ENCODE measurements at places on chromosomes 3 and 15.

- no peak for DNase-seq
Observed at GRCh38 chr15:81182031-81182755, 14.5 kb upstream of the IL16 start.

GRCh38 chr3:162390891-162391290 is 894.3 kb downstream of the OTOL1 start:
- DNase-seq = no peak

DNA sequence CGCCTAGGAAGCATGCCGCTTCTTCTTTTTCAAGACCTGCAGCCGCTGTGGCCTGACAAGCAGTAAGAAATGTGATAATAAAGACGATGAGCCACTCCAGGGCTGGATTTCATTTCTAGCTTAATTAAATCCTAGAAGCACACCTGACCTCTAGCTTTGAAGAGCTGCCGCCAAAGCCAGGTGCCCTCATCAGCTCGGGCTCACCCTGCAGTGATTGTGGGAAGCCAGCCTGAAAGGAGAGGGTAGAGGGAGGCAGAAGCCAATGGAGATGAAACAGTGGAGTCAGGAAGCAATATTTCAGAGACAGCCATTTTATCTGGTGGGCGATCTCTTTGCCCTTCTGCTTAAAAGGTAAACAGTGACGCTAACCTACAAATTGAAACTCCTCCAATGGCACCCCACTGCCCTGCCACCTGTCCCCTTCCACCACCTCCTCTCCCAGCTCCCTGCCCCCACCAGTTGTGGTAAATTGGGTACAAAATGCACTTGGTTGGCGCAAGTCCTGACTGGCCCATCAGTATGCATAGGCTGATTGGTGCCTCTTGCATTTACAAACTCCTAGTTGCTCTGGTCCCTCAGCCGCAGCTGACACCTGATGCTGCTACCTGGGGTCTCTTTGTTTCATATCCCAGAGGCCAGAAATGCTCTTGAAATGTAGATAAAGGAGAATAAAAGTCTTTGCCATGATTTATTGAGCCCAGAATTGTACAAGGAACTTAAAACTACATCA is 385.3 kb downstream of the PDCD6IP start:
- DNase-seq = no peak

DNA sequence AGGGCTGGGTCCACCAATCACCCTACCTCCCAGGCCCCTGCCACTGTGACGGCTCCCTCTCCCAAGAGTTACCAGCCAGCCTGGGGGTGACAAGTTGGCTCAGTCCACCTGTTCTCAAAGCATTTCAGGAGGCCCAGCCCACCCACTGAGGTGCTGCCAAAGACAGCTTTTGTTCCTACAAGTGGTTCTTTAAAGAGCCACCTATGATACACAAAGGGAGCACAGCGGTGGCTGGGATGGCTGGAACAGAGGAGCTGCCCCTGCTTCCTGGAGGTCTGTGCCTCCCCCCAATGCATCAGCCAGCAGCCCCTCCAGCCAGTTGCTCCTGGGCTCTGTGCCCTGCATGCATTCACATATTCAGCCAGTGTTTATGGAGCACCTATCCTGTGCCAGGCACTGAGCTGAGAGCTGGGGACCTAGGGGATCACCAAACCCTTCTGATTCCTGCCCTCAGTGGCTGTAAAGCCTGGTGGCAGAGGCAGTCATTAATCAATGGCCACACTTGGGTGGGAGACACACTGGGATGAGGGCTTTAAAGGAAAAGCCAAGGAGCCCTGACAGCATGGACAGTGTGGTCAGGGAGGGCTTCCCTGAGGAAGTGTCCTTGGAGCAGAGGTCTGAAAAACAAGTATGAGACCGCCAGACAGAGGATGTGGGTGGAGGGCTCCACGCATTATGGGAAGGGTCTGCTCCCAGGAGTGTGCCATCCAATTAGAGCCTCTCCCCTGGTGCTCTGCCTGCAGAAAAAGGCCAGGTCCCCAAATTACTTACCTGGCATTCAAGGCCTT is 107.1 kb upstream of the LINGO1 start:
- DNase-seq = no peak

- no peak for DNase-seq
Observed at GRCh38 chr3:81550415-81550814, 211.0 kb downstream of the GBE1 start.

DNA sequence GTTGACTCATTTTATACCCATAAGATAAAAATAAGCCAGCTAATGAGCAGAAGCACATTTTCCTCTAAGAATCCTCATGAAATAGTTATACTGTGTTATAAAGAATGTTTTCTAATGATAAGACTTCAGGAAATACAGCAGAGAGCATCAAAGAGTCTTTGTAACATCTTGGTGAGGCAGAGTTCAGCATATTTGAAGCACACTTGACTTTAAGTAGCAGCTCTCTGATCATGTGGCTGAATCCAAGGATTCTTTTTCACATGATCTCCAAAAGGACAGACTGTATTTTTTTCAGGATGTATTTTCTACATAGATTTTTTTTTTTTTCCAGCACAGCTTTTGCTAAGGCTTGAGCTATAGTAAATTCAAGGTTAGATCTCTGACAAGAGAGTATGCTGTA is 195.1 kb downstream of the SI start:
- no peak for DNase-seq
